ENCODE measurements at places on chromosomes 5 and 9.

- DNase-seq: no peak
These were observed 72.2 kb downstream of the C9orf50 start for GRCh38 chr9:129548571-129549135.

- DNase-seq: no peak
These were observed 6.4 kb upstream of the RFK start for GRCh38 chr9:76400534-76401096.

GRCh38 chr5:112574536-112574935, 155.5 kb upstream of the EPB41L4A start:
- peak; percentile 31 for DNase-seq

GRCh38 chr5:105978011-105978410, 1692.7 kb downstream of the EFNA5 start:
- no peak for DNase-seq

DNA sequence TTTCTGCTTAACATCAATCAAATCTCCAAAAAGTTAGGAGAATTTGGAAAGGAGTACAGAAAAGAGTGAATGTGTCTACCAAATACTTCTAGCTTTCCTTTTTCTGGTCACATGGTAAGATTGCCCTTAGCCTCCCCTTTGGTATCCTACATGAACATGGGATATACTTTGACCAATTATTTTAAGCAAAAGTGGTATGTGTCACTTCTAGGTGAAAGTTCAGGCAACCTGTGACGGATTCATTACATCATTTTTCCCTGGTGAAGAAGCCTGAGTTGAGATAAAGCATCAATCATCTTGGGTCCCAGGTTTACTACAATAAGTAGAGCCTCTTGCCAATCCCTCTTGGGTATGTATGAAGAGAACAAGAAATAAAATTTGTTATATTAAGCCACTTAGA, 419.2 kb downstream of the PDE4D start:
- DNase-seq: no peak

- DNase-seq: no peak
These were observed 14.8 kb upstream of the CEMIP2 start for GRCh38 chr9:71783120-71783523.

DNA sequence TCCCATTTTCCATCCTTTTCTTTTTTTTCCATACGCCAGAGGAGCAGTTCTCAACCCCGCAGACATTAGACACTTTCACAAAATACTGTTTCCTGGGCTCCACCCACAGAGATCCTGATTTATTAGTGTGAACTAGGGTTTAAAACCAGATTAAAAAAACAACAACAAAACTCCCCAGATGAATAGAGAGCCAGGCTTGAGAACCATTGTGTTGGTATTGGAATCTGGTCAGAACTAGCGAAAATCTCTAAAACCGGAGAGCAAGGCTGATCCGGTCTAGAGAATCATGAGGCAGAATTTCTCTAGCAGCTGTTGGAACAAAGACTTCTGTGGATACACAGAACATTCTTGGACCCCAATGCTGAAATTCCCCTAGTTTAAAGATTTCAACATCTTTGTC, 173.0 kb downstream of the PCSK1 start:
- DNase-seq: no peak

- DNase-seq: peak; percentile 46
These were observed 426 bp downstream of the FAM114A2 start for GRCh38 chr5:154038261-154038706.

- DNase-seq: no peak
These were observed 76.0 kb upstream of the RASA1 start for GRCh38 chr5:87191645-87192044.

DNA sequence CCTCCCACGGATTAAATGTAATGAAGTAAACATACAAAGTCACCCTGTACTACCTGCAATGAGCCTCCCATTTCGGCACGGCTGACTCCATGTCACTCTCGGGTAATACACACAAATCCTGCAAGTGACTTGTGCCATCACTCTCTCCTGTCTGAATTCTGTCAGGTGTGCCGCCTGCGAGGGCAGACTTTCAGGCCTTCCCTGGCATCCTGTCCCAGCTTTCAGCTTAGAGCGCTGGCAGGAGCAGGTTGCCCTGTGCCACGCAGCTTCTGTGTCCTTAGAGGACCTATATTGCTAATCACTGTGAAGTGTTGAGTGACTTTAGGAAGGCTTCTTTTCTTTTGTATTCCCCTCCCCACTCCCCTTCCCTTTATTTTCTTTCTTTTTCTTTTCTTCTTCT, 25.8 kb upstream of the S1PR3 start:
- DNase-seq: no peak

DNA sequence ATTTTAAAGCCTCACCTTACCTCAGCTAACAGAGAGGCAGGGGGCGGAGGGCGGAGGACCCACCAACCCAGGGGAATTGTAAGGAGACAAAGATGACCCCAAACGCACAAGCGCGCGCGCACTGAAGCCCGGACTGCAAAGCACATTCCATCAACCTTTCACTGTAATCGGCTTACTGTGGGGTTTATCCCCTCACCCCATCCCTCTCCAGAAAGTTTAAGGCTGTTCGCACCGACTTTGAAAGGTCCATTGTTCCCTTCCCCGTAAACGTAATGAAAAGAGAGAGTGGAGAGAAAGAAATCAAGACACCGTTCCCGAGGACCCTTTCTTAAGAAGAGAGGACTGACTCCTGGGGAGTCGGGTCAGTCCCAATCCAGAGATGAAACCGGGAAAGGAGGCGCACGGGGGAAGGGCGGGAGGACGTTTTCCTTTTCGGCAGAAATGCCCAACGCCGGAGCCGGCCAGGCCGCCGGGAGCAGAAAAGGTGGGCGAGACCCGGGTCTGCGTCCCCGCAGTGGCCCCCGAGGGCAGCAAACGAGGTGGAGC, 464 bp downstream of the CEMIP2 start:
- no peak for DNase-seq

DNA sequence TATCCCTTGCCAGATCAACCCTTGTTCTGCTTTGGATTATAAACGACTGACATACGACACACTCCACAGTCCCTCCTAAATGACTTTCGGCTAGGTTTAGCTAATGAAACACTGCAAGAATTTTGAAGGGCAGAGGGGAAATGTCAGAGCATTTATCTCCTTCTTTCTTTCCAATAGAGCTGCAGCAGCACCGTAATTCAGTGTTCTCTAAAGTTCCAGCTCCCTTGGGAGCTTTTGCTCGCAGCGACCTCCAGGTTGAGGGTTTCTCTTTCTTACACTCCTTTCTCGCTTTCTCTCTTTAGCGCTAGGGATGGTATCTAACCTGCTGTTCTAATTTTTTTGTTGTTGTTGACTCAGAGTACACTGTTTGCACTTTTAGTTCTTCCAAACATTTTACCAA, 467.1 kb upstream of the ST8SIA4 start:
- no peak for DNase-seq

DNA sequence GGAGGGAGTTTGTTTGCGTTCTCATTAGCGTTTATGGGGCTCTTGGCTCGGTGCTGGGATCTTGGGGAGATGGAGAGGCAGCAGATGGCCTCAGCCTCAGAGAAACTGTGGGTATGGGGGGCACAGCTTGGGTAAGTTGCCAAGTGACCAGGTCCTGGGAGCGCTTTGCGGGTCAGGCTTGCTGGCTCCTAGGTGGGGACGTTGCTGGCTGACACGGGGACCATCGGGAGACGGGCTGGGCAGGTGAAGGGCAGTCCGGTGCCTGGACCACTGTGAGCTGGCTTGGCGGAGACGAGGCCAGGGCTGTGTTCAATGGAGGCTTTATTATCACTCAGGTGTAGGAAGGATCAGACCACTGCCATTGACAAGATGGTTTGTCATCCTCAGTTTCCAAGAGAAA, 30.0 kb downstream of the FGD3 start:
- DNase-seq: no peak

GRCh38 chr9:83707518-83707767, 315 bp downstream of the UBQLN1 start:
- no peak for DNase-seq

- no peak for DNase-seq
These were observed 133.4 kb downstream of the MRPL36 start for GRCh38 chr5:1666221-1666620.

DNA sequence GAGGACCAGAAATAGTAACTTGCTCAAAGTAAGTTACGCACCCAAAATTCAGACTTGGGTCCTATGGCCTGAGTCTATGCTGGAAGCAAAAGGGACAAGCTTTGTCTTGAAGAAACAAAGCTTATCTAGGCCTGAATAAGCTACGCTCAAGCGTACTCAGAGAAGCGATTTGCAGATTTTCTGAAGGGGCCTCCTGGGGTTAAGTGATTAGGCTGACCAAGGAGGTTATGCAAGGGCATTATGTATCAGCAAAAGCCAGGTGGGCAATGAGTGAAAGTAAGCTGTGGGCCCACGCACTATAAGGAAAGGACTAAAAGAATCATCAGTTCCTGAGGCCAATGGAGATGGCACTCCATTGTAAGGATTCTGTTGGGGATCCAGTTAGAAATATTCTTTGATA, 122.1 kb downstream of the SNX18 start:
- DNase-seq: no peak

DNA sequence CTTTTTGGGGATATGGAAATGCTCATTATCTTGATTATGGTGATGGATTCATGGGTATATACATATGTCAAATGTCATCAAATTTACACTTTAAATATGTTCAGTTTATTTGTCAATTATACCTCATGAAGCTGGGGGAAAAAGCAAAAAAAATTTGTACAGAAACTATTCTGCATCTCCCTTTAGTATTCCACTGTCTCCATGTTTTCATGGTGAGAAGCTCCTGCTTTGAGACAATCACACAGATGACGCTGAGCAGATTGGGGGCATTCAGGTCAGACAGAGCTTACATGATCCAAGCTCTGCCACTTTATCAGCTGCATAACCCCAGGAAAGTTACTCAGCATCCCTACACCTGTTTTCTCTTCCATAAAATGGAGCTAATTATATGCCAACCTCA, 101.5 kb downstream of the PLPPR1 start:
- no peak for DNase-seq

- no peak for DNase-seq
These were observed 93.1 kb upstream of the FTMT start for GRCh38 chr5:121758615-121759014.

DNA sequence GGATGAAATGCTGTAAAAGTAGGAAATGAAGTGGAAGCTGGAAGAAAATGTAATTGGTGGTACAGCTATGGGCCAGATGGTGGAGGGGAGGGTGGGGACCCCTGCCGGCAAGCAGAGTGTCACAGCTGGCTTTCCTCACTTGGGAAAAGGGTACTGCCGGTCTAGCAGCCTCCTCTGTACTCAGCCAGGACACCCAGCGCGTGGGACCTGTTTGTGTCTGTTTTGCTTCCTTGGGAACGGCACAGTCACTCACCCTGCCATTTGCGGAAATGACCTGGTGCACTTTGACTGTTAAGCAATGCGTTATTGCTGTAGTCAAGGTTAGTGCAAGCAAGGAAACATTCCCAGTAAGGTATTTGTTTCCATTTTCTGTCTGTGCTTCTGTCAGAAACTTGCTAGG, 10.1 kb downstream of the TMEM252 start:
- no peak for DNase-seq

- DNase-seq: peak; percentile 77
These were observed 3.5 kb upstream of the PHYHD1 start for GRCh38 chr9:128917151-128917849.

GRCh38 chr5:72295539-72295938, 24.5 kb downstream of the MRPS27 start:
- no peak for DNase-seq

DNA sequence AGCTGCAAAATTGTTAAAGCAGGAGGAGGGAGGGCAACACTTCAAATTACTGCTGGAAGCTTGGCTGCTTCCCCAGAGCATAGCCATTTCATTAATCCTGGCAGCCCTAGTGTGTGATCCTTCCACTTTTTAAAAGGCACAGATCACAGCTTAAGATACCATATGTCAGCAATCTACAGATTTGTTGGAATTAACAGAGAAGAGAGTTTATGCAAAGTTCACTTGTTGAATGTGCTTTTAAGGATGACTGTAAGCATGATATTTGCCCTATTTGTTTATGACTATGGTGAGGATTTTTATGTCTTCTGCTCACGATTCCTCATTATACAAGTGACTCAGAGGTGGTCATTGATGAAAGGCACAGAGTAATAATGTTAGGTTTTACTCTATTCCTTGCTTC, 156.0 kb upstream of the CDKN2B start:
- DNase-seq: no peak

GRCh38 chr5:38720554-38721361, 125.1 kb upstream of the OSMR start:
- DNase-seq: no peak

DNA sequence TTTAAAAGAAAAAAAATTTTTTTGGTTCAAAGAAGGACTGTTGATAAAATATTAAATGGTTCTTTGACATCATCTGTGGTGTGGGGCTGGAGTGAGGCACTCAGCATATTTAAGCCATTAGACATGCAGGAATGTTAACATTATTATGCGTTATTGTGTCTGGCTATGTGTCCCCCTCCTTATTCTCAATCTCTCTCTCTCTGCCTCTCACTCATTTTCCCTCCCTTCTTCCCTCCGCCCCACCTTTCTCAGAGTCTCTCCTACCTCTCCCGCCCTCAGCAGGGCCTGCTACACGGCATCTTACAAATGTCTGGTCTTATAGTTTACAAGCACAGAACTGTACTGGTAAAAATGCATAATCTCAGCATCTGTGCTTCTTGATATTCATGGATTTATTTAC, 287.8 kb upstream of the TMEM161B start:
- no peak for DNase-seq

- no peak for DNase-seq
These were observed 291.9 kb downstream of the SH3GL2 start for GRCh38 chr9:17870722-17871121.

DNA sequence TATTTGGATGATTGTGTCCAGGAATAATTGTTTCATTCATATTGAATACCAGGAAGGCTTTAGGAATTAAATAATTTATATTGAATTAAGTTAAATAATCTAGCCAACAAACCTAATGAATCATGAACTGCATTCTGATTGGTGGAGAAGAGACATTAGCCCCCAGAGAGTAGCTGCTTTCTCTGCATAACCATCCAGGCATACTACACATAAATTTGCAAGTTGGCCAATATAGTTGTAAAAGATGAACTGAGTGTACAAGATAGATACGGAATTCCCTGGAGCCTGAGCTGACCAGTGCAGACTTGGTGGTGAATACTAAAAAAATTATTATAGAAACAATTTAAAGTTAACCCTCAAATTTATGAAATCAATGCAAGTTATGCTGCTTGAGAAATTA, 311.8 kb upstream of the KIF2A start:
- no peak for DNase-seq

DNA sequence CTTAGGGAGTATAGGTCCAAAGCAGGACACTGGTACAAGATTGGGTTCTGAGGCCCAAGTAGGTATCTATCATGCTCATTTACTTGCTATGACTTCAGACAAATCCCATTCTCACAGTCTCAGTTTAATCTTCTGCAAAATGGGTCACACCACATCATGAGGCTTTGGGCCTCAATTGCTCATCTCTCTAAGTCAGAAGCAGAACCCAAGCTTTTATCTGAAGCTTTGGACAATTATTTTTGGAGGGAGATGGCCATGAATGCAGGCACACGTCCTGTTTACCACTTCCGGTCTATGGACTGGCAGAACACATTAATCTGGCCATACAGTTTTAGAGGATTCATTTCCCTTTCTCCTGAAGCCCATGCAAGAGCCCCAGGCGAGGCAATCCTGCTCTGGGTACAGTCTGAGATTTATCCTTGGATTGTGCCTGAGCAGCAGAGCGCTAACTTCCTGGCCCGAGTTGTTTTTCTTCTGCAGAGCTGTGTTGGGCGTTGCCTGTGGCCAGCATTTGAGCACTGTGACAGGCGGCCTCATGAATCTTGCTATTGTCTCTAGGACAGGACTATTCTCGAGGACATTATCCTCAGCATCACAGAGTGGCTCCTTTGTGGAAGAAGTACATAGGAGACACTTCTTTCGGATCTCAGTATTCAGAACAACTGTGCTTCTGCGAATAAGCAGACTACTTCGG, 16.1 kb downstream of the SLC22A4 start:
- DNase-seq: no peak

- DNase-seq: no peak
These were observed 43.5 kb downstream of the LPAR1 start for GRCh38 chr9:110994771-110995241.

All from NCI-H2029 treated with DMSO at 0.1 percent for 48 hours (cell line).